Prostate gland (tissue), 2 donors: ENCODE measurements at places on chromosomes 7 and 10. TPM values are rescaled to one million over a fixed set of nuclear protein-coding genes. Genes with fewer than 3 reads are reported as not detected.

Gene FXYD4
- not detected for total RNA-seq

Gene ASZ1
- not detected for total RNA-seq

Gene CPA5
- total RNA-seq: 1.5 TPM

Gene MSMB
- 2,749 TPM for total RNA-seq

Gene SPDYE11
- not detected for total RNA-seq

Gene SLC35G1
- 5.9 TPM for total RNA-seq

Gene TSPAN14
- 103 TPM for total RNA-seq

Gene FAM25G
- total RNA-seq: not detected

Gene PRSS37
- total RNA-seq: not detected

Gene GAD2
- total RNA-seq: not detected

Gene GALNT17
- 46.7 TPM for total RNA-seq

Gene TMEM213
- total RNA-seq: not detected
